Activated T-helper 1 cell treated with anti-CD3 and anti-CD28 coated beads, Interleukin-12 subunit alpha, Interleukin-12 subunit beta, Interleukin-2, Interleukin-4 antibody, amounts not matched to agents 30 ng/mL and 10 ng/mL and 1 ng/mL, durations not matched to agents 14 hours and 24 hours and 36 hours (primary cell): ENCODE measurements at places on chromosomes 1 and 21. TPM values are rescaled to one million over a fixed set of nuclear protein-coding genes. Genes with fewer than 3 reads are reported as not detected.
A peak's percentile ranks its signal among the peaks of the same experiment; 100 is the strongest.

DNA sequence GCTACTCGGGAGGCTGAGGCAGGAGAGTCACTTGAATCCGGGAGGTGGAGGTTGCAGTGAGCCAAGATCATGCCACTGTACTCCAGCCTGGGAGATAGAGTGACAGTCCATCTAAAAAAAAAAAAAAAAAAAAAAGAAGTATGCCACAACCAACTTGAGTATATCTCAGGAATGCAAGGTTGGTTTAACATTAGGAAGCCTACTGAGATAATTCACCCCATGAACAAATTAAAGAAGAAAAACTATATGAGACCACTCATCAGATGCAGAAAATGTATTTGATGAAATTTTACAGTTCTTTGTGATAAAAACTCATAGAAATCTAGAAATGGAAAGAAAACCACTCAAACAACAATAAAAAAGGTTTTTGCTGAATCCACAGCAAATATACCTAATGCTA lies 373.8 kb downstream of the LMO4 start:
- no peak for DNase-seq

- DNase-seq, result no peak
These were observed 68.9 kb downstream of the LRIG2 start for GRCh38 chr1:113141650-113142473.

Gene GPA33
- total RNA-seq, result 0.07 and 0.08 TPM in 2 replicates

- DNase-seq, result no peak
These were observed 127.8 kb downstream of the MACF1 start for GRCh38 chr1:39332291-39332690.

Gene NCMAP
- not detected in 2 replicates for total RNA-seq

GRCh38 chr1:45767035-45767434 lies 16.6 kb upstream of the IPP start:
- no peak for DNase-seq

GRCh38 chr1:87402241-87403002 lies 73.7 kb downstream of the LMO4 start:
- no peak for DNase-seq

- peak; percentile 72 for DNase-seq
These were observed 55.9 kb downstream of the MRPS6 start for GRCh38 chr21:34129039-34129891.

Gene SMG5
- total RNA-seq, result 95.6 TPM in 2 replicates

Gene COL18A1
- 2.1 and 3.4 TPM in 2 replicates for total RNA-seq

Gene TFF2
- total RNA-seq, result not detected in 2 replicates

Gene APP
- total RNA-seq, result 61.3 and 66.6 TPM in 2 replicates

DNA sequence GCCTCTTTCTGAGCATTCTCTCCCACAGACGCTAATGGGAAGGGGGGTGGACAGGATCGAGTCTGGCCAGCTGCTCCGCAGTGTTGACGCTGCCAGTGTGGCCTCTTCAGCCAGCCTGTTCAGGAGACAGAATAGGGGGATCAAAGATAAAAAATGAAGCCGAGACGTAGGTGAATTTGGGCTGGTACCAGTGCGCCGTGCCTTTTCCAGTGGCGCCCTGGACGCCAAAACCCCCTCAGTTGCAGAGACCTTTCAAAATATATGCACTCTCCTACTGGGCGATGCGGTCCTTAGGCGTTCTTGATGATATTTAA lies 1.1 kb downstream of the TTC3 start:
- DNase-seq, result no peak

Gene MROH9
- total RNA-seq, result not detected in 2 replicates

Gene SMCP
- not detected in 2 replicates for total RNA-seq

GRCh38 chr1:15178571-15179484 lies 25.3 kb downstream of the TMEM51 start:
- DNase-seq, result no peak

- DNase-seq, result no peak
These were observed 70.7 kb downstream of the KCNJ6 start for GRCh38 chr21:37845535-37845934.

Gene DDR2
- 0.44 and 0.66 TPM in 2 replicates for total RNA-seq

DNA sequence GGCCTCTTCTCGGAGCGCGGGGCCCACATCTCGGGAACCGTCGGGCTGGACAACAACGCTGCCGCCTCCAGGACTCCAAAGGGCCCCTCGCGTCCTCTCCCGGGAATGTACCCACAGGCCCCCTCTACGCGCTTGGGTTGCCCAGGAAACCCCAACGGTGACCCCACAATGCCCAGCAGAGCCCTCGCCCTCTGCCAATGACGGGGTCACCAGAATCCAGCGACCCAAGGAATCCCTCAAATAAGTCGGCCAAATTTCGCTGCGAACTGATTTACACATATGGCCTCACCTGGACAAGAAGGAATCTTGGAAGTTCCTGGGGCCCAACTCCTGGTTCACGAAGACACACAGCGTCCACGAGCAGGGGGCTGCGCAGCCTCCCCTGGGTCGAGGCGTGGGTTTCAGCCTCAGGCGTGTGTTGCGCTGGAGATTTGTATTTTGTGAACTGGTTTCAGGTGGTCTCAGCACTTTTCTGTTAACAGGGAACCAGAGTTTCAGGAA lies 78.1 kb downstream of the DESI2 start:
- no peak for DNase-seq

DNA sequence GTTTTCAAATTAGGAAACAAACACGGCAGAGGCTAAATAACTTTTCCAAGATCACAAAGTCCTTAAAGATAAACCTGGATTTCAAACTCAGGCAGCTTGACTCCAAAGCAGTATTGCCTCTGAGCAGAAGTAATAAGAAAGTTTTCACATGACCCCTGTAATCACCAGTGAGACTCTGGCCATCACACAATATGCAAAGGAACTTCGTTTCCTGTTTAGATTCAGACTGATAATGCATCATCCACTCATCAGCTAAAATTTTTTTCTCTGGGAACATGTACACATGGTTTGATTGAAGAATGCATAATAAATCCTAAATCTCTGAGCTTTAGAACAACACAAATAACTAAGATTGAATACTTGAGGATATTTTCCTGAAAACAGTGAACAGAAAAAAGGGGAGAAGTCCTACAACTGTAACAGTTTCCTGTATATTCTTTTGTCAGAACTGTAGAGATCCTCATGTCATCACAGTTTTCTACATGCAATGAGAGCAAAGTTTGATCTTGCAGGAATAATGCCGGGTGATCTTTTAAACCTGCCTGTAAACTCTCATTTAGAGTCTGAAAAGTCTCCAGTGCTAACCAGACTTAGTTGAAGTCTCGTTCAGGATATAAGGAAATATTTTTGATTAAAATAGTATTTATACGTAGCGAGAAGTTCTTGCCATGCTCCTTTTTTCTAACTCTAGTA lies 225.3 kb downstream of the SPATA17 start:
- DNase-seq, result no peak

Gene OR10Z1
- not detected in 2 replicates for total RNA-seq

DNA sequence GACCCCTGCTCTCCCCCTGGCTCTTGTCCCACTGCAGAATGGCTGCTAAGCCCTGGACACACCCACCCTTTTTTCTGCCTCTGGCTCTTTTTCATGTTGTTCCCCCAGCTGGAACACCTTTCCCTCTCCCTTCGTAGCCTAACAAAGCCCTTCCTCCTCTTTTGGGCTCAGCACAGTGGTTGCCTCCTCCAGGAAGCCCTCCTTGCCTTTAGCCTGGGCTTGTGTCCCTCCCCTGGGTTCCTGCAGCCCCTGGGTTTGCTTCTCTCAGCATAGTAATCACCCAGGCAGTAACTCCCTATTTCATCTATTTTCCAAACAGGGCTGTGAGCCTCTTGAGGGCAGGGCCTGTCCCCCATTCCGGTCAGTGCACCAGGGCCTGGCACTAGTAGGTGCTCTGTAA lies 19.8 kb upstream of the ACTL8 start:
- no peak for DNase-seq

DNA sequence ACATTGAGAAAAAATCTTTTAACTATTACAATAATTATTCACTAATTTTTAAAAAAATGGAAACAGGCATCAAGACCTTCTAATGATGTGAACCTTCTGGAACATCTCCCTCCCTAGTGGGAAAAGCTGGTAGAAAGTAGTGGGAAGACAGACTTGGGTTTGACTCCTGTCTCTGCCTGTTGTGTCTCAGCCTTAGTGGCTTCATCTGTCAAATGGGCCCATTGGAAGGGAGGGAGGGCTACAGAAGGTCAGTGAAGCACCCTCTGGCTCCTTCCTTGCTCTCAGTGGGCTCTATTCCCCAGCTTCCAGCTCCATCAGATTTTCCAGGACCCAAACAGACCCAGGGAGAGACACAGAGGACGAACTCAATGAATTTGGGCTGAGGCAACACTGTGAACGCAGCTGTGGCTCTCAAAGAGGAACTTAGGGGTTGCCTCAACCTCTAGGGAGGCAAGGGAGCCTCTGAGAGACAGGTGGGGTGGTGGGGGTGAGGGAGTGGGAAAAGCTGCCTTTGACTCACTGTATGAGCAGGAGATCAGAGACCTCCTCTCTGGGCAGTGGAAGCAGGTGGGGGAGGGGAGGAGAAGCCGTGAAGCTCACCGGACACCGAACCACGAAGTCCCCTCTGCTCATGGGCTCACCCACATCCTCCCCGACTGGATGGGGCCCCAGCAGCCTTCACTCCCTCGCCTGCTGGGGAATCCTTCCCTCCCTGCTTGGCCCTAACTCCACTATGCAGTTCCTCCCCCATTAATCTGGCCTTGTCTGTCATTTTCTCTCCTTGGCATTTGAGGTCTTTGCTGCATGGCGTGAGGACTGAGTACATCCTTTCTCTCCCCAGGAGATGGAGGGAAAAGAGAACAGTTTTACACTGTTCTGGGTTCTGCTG lies 4.5 kb downstream of the CNR2 start:
- DNase-seq, result peak; percentile 12

GRCh38 chr1:79037085-79037484 lies 30.6 kb upstream of the ADGRL4 start:
- no peak for DNase-seq

GRCh38 chr1:245999697-246000637 lies 507.1 kb downstream of the SMYD3 start:
- no peak for DNase-seq

- DNase-seq, result no peak
These were observed 407.0 kb downstream of the PTPRU start for GRCh38 chr1:29643281-29643680.

GRCh38 chr1:28751315-28752060 lies 14.7 kb downstream of the YTHDF2 start:
- no peak for DNase-seq

DNA sequence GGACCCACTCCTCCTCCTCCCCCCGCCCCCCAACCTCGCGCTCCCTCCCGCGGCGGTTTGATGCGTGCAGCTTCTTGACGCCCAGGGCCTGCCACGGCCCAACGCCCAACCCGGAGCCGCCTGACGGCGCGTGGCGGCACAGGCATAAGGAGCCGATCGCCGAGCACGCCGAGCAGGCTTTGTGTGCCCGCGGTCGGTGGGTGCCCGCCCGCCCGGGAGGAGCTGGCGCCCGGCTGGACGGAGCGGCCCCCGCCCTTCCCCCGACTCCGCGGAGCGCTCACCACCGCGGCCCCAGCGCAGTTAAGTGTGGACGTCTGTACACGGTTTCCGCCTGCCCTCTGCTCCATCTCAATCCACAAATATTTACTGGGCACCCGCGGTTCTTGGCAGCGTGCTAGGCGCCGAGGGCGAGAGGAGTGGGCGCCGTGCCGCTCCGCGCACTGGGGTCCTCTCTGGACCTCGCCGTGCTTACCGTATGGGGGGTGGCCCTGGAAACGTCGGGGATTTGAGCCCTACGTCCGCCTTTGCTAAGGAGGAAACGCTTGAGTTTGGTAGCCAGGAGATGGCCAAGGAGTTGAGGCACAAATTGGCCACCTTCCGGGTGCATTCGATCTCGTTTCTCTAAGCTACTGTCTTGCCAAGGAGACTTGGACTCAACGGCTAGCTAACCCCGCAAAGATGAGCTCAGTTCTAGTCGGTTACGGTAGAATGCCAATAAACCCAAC lies 444 bp upstream of the HDGF start:
- DNase-seq, result peak; percentile 94
